ENCODE measurements at places on chromosomes 2 and 18.

DNA sequence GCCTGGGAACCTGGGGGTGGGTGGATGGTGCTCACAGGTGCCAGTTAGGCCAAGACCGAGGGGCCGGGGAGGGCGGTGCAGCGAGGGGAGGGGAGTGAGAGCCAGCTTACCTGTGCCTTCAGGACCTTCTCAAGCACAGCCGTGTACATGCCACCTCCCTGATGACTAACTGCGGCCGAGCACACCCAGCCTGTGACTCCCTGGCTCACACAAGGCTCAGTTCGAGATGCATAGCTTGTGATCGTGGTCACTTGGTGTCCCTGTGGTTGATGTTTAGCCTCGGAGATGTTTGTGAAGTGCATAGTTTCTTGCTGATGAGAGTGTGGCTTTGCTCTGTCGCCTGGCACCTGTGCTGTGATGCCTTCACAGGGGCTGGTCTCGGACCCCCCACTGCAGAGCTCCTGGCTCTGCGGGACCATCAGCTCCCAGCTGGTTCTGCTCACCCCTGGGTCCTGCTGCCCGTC is 84.5 kb upstream of the ODC1 start:
- DNase-seq = no peak

DNA sequence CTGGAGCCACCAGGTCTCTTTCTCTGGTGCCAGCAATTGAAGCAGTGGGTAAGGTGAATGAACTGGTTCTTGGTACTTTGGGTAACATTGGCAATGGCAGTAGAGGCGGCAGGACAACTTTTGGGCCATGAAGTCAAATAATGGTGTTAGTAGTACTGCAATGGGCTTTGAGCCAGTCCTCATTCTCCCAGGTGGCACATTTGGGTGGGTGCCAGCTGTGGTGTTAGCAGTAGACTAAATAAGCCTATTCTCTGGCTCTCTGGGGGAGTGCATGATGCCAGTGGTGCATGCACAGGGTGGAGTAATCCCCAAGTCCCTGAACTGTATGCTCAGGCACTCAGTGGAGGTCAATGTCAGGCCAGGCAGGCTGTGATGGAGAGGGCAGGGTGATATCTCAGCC is 120.2 kb upstream of the LRRTM4 start:
- DNase-seq = no peak

GRCh38 chr2:59083075-59083828 is 842.1 kb upstream of the FANCL start:
- no peak for DNase-seq

GRCh38 chr2:83901317-83901716 is 557.8 kb downstream of the SUCLG1 start:
- no peak for DNase-seq

DNA sequence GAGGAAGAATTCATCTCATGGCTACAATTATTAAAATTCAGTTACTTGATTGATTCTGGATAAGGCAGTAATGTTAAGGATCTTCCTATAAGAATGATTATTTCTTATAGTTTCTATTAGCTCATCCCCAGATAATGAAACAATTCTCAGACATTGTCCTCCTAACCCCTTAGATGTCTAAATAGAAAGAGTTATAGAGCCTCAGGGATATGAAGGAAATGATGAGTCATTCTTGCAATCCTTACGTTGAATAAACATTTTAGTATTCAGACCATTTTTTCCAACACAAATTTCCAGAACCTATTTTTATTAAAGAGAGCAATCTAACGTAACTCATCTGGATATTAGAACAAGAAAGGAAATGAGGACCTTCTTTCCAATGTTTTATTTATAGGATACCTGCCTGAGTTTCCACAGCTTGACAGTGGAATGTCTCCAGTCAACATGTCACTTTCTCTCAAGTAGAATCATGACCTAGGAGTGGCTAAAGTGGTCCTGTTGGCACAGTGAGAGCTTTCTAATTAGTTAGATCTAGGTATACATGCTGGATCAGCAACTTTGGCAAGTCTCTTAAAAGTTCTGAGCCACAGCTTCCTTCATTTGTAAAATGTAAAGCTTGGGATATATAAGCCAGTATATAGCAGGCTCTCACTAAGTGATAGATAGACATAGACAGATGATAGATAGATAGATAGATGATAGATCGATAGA is 88.0 kb upstream of the RAB27B start:
- DNase-seq = peak; percentile 68

- peak; percentile 49 for DNase-seq
Measured at GRCh38 chr2:144890828-144891227, 370.9 kb upstream of the ZEB2 start.

DNA sequence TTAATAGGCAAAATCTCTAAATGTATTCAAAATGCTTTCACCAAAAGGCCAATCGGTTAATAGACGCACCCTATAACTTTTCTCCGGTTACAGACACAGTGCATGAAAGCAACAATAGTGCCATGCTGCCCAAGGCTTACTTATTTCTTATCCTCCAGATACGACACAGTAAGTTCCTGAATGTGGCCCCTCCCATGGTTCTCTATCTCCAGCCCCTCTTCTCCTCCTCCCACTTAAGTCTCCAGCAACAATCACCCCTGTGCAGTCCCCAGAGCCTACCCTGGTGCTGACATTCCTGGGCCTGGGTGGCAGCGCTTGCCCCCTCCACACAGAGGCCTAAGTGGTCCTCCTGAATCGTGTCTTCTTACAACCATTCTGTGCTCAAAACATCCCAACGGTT is 3.6 kb downstream of the KIDINS220 start:
- no peak for DNase-seq

- no peak for DNase-seq
Measured at GRCh38 chr2:131115752-131116151, 10.6 kb downstream of the PLEKHB2 start.

GRCh38 chr2:122021941-122022340 is 266.5 kb downstream of the TSN start:
- no peak for DNase-seq

GRCh38 chr2:135093670-135094330 is 41.7 kb downstream of the RAB3GAP1 start:
- no peak for DNase-seq

- DNase-seq = peak; percentile 3
Measured at GRCh38 chr18:69102959-69103358, 297.7 kb upstream of the DOK6 start.

GRCh38 chr2:17713291-17713690 is 40.3 kb downstream of the SMC6 start:
- DNase-seq = no peak

DNA sequence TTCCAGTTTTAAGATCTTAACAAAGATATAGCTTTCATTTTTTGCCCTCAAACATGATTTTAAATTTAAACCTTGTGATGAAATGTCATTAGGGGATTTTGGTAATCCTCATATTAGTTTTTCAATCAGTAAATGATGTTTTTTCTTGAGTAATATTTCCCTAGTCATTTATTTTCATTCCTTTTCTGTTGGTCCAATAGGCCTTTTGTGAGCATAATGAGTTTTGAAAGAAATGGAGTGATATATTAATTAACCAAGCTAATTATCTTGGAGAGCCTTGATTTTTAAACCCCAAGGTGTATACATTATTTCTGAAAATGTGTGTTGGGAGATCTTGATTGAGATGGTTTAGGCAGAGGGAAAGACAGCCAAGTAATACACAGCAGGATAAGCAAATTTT is 46.3 kb downstream of the DCC start:
- DNase-seq = no peak

GRCh38 chr2:18455236-18455862 is 105.1 kb downstream of the RDH14 start:
- peak; percentile 82 for DNase-seq

GRCh38 chr18:41128545-41128944 is 826.5 kb upstream of the PIK3C3 start:
- peak; percentile 60 for DNase-seq

- no peak for DNase-seq
Measured at GRCh38 chr2:18117592-18117991, 239.1 kb downstream of the KCNS3 start.

- peak; percentile 91 for DNase-seq
Measured at GRCh38 chr2:101474731-101475384, at the start of gene RFX8. RFX8 (minus strand) TSS chr2:101475112; CDS start chr2:101466848, 8,264 bp downstream.

DNA sequence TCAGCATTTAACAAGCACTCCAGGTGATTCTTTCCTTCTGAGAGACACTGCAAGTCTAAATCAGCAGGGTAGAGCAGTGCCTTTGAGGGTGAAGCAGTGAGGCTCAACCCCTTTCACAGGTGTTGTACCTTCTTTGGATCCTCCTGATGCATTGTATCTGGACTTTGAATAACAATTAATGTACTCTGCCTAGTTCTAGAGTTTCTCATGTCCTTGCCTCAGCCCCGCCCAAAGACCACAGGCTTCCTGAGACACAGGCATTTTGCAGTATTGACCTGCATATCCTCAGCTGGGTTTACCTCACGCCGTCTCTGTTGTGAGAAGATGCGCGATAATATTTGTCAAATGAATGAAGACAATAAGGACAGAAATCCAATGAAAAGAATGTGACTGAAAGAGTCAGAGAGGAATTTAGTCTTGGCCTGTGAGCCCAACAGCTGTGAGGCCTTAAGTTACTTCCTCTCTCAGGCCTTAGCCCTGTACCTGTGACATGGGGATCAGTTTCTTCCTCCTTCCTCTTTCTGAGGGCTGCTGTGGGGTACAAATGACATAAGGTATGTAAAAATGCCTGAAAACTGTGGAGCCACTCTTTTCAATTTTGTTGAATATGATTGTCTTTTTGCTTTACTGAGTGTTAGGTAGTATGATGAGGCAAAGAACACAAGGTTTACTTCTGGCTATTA is 43.7 kb downstream of the WIPF1 start:
- DNase-seq = no peak

- DNase-seq = peak; percentile 90
Measured at GRCh38 chr2:37871456-37872191, 53.5 kb upstream of the RMDN2 start.

GRCh38 chr2:191635333-191636234 is 42.4 kb upstream of the NABP1 start:
- DNase-seq = peak; percentile 95

DNA sequence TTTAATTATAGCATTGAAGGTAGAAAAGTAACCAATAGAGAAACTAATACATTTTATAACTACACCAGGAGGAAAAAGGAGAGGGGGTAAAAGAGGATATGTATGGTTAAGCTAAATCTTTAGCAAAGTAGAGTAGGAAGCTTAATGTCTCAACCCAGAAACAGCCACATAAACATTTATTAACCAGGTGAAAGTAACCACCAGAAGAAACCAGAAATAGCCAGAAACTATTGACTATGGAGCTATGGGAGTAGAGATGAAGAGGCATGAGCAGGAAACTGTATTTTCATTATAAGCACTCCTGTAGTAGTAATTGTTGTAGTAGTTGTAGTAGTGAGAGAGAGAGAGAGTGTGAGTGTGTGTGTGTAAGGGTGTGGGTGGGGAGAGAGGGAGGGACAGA is 617.5 kb upstream of the CHAC2 start:
- DNase-seq = no peak

DNA sequence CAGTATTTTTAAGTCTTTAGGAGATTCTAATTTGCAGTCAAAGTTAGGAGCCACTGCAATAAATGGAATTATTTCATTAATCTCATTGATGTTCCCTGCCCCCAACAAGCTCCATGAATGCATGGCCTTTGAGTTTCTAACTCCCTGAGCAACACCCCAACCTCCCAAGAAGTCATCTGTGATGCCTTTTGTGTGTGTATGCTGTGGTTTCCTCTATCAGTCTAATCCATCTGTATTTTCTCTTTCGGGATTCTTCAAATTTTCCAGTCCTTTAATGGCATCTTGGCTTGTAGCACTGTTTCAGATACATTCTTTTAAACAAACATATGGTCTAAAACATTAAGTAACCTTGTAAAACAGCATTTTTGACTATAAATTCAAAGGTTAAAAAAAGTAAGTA is 16.8 kb downstream of the SERPINB10 start:
- peak; percentile 9 for DNase-seq

DNA sequence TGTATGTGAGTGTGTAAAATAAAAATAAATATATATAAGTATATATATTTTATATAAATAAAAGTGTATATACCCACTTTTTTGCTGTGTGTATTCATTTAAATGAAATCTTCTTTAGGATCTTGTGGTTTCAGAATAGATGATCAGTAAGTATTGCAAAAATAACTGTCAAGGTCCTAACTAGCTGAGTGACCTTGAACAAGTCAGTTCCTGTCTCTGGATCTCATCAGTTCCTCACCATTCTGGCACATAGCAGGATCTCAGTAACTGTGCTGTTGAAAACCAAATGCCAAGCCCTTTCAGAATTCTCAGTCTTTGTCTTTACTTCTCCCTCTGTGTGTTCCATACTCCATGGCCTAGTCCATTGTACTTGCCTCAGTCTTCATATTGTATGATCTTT is 115.3 kb upstream of the CXCR4 start:
- no peak for DNase-seq

- DNase-seq = peak; percentile 52
Measured at GRCh38 chr2:222797261-222797660, 63.6 kb upstream of the ACSL3 start.

DNA sequence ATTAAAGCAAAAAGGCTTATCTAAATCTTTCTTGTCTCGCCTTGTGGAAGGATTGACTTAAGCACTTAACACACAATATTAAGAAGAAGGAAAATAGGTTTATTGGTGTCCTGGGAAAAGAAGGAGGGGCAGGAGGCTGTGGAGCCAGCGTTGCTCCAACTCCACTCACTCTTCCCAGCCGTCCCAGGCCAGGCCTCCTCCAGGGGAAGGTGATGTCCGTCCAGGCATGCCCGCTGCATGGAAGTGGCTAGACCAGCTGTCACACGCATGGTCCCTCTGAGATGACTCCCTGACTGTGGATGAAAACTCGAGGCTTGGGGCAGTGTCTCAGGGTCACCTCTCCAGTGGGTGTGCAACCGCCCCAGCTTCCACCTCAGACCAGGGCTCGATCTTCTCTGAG is 281.1 kb downstream of the GALR1 start:
- DNase-seq = no peak

DNA sequence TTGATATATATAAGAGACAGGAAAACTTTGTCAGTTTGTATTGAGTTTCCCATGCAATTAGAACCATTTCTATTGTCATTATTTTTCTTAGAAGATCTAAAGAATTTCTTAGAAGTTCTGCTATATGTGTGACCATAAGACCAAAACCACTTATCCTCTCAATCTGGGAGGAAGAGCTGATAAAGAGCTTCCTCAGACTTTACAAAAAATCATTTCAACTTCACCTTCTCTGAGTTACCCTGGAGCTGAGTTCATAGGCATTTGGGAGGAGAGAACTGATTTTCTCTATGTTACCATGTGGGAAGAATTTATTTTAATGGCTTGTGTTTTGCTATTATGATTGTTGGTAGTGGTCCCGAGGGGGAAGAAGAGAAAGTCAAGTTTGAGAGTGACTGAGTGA is 329.3 kb downstream of the GPD2 start:
- DNase-seq = no peak

DNA sequence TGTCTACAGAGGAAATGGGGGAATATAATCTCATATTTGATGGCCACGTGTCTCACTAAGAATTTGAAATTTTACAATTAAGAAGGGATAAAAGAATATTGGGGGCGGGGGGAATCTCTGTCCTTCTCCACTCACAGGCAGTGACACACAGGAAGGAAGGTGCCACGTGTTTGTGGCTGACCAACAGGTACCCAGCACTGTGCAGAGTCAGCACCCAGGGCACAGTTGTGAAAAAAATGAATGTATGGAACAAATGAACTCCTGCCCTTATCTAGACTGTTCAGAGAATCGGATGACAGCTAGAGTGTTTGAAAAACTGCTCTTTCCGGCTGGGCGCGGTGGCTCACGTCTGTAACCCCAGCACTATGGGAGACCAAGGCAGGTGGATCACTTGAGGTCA is 317.0 kb upstream of the MYT1L start:
- no peak for DNase-seq

All from astrocyte (in vitro differentiated cells and primary cell).